ENCODE measurements at places on chromosomes 13 and 19. TPM values are rescaled to one million over a fixed set of nuclear protein-coding genes. Genes with fewer than 3 reads are reported as not detected.

DNA sequence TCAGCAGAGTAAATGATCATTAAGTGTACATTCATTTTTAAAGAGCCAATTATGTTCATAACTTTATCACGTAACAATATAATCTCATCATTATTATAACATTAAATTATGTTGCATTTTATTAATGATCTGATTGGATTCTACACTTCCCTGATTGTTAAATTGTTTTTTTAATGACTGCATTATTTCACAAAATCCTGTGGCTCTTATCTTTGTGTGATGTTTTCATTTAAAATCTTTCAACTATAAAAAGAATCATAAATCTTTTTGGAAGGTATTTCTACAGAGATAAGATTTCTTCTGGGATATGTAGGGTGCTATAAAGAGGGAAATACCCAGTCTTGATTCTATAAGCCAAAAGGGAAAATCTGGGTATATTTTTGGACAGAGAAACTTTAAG lies 101.7 kb downstream of the ZIC5 start:
- no peak for DNase-seq

SULT2A1 gene
- total RNA-seq = not detected

COX7A1 gene
- total RNA-seq = not detected

- no peak for DNase-seq
Observed at GRCh38 chr13:105783261-105783660, 752.2 kb downstream of the EFNB2 start.

- DNase-seq = no peak
Observed at GRCh38 chr13:42075517-42075916, 27.1 kb downstream of the DGKH start.
